ENCODE measurements at places on chromosomes 3 and 15.

DNA sequence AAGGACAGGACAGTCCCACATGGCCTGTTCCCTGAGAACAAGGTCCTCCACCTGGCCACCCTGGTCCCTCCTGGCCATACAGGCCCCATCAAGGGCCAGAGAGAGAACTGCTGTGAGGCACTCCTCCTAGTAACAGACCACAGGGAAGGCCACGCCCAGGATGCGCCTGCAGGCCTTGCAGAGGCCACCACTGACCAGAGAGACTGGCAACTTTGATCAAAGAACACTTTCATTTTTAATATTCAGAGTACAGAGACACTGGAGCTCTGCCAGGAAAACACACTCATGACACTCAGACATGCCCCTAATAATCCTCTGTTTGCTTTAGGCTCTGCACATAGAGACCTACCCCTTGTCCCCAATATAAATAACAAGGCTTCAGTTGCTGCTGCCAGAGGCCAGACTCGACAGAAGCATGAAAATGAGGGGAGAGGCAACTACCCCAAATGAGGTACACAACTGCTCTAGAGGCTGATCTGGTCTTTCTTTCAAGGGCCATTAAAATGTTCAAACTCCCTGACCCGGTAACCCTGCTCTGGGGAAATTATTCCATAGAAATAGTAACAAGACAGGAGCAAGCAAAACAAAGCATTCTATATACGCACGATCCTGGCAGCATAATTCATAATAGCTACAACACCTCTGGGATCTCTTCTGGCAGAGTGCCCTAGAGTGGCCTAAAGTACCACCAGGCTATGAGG lies 44.8 kb downstream of the CCDC12 start:
- DNase-seq = peak; percentile 37

- DNase-seq = no peak
These were observed 254.2 kb downstream of the FEZF2 start for GRCh38 chr3:62119139-62119538.

GRCh38 chr15:40469776-40470390 lies 901 bp upstream of the CHST14 start:
- no peak for DNase-seq

- no peak for DNase-seq
These were observed 569.8 kb downstream of the RBMS3 start for GRCh38 chr3:29850641-29851040.

DNA sequence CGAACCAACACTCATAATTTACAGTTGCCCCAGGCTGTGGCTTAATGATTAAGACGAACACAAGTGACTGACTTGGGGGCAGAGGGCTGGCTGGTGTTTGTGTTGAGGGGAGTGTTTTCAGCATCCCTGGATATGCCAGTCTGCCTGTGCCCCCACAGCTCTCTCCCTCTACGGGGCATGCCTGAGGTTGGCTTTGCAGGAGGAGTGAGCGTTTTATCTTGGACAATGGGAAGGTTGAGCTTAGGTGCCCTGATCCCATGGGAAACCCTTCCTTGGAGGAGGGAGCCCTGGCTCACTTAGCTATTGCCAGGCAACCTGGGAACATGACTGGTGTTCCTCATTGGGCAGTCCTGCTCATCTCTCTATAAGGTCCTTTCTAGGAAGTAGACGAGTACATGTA lies 17.6 kb downstream of the FAM107A start:
- DNase-seq = no peak

GRCh38 chr3:190436331-190436730 lies 13.4 kb downstream of the TMEM207 start:
- no peak for DNase-seq

DNA sequence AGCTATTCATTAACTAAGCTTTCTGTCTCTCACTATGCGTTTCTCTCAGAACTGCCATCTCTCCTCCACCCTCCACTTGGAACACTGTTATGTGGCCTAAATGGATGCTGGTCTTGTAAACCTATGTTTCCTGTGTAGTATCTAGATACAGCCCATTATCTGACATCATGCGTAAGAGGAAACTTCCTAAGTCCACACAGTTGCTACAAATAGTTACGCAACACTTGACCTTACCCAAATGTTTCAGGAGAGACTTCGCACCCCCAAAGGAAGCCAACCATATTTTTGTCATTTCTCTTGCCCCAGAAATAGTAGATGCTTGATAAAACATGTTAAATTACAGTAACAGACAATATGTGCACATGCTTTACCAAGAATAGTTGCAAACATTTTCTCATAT lies 87.2 kb upstream of the TPRG1 start:
- DNase-seq = no peak

DNA sequence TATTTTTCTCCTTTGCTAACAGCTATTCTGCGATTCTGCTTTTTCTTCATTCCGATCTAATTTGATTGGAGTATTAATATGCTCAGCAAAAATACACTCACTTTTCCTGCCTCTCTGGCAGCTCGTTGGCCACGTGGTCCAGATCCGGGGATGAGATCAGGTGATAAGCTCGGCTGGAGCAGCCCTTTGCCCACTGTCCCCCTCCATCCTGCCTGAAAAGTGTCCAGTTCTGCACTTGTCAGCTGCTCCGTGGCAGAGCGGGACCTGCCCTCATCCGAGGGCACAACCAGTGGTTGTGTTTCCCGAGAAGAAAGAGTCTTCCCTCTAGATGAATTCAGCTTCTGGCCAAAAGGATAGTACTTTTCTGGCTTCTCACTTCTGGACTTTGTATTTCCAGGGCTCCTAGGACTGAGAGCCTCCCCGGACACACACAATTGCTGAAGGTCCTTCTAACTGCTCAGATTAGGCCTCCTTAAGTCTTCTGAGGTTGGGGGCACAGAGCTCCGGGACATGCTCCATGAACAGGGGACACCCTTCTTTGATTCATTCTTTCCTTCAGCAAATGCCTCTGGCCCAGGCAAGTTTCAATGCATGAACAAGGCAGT lies 103.9 kb upstream of the ALDH1A3 start:
- DNase-seq = no peak

- no peak for DNase-seq
These were observed 305.7 kb downstream of the RPLP1 start for GRCh38 chr15:69758291-69758771.

- no peak for DNase-seq
These were observed 105.4 kb upstream of the ANKRD28 start for GRCh38 chr3:15903164-15903563.

DNA sequence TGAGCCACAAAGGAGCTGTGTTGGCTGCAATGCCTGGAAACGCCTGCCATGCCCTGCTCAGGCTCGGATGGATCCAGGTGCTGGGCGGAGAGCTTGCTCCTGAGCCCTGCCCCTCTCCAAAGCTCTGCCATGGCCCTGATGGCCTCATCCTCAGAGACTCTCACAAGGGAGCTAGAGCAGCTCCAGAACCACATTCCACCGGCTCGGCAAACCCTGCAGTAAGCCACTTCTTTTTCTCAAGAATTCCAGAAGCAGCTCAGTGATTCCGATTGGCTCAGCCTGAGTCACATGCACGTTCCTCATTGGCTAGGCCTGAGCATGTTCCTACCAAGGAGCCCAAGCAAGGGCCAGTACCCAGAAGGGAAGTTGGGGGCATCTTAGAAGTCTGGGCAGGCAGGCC lies 24.8 kb downstream of the TPRA1 start:
- DNase-seq = no peak

DNA sequence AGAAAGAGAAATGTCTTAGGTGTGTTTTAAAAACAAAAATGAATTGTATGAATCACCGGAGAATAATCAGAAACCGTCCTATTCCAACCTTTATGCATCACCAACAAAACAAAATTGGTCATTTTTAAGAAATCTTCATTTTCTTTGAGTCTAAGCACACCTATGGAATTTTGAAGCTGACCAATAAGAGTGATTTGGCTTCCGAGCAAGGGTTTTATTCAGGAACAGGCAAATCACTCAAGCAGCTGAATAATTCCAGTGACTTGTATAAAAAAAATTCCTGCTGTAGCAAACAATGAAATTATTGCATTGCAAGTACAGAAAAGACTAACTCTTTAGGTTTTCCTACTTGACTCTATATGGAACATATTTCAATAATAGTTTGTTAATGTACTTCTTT lies 83.8 kb upstream of the FNDC3B start:
- no peak for DNase-seq

GRCh38 chr3:127761441-127761801 lies 60.9 kb downstream of the MGLL start:
- no peak for DNase-seq

DNA sequence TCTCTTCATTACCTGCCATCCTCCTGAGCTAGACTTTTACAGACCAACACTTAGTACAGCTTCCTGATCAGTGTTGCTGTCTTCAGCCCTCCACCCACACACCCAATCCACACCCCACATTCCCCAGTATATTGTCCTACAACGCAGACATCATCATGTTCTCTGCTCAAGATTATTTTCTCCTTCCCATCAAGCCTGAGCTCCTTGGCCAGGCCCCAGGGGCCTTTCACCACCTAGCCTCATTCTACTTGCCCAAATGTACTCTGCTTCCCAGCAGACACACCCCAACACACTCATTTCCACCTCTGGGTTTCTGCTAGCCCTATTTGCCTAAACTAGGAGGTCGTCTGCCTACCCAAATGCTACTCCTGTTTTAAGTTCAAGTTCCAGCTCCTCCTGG lies 37.0 kb downstream of the DAPK2 start:
- DNase-seq = no peak

DNA sequence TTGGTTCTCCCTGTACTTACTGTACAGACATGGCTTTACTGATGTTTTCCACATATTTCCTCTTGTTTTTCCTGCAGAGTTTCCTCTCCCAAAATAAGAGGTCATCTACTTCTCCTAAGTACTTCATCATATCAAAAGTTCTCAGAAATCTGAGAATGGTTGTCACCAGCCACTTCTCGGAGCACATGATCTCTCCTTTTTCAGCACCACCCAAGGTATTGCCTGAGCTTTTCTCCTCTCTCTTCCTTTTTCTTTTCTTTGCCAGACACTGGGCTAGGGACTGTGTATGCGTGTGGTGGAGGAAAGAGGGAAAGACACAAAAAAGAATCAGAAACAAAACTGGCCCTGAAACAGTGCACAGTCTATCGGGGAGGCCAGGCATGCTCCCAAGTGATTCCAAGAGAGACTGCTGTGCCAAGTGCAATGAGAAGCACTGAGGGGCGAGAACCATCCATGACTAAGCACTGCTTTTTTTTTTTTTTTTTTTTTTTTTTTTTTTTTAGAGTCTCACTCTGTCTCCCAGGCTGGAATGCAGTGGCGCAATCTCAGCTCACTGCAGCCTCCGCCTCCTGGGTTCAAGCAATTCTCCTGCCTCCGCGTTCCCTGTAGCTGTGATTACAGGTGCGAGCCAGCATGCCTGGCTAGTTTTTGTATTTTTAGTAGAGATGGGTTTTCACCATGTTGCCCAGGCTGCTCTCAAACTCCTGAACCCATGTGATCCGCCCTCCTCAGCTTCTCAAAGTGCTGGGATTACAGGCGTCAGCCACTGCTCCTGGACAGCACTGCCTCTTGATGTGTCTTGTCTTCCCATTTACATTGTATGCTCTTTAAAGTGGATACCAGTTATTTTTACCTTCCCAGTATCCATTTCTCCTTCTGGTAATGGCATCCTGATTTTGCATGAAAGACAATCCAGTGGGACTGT lies 194.0 kb upstream of the FEZF2 start:
- DNase-seq = no peak

- no peak for DNase-seq
These were observed 16.0 kb upstream of the MRPS22 start for GRCh38 chr3:139327861-139328260.

- DNase-seq = no peak
These were observed 701.8 kb upstream of the CFAP20DC start for GRCh38 chr3:59751606-59752005.

GRCh38 chr3:46712191-46713049 lies 5.2 kb downstream of the PRSS50 start:
- no peak for DNase-seq

GRCh38 chr15:89107984-89108383 lies 19.7 kb downstream of the ABHD2 start:
- no peak for DNase-seq

GRCh38 chr3:186368176-186368575 lies 6.1 kb upstream of the DGKG start:
- no peak for DNase-seq

DNA sequence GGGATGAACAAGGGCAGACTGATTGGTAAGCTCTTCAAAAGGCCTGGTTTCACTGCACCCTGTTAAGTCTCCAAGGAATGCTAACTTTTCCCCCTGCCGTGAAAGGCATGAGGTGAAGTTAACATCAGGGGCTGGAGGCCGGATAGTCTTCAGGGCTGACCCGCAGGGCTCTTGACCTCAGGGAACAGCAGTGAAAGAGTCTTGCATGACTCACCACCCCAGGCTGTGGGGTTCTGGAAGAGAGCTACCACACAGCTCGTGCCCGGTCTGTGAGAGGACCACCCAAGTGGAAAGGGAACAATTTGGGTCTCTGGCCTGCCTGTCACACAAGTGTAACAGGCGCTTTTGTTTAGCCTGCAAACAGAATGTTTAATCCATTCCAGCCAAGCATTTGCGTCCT lies 504.9 kb downstream of the EDEM1 start:
- no peak for DNase-seq

- DNase-seq = no peak
These were observed 192.6 kb upstream of the MBNL1 start for GRCh38 chr3:152076148-152076547.

DNA sequence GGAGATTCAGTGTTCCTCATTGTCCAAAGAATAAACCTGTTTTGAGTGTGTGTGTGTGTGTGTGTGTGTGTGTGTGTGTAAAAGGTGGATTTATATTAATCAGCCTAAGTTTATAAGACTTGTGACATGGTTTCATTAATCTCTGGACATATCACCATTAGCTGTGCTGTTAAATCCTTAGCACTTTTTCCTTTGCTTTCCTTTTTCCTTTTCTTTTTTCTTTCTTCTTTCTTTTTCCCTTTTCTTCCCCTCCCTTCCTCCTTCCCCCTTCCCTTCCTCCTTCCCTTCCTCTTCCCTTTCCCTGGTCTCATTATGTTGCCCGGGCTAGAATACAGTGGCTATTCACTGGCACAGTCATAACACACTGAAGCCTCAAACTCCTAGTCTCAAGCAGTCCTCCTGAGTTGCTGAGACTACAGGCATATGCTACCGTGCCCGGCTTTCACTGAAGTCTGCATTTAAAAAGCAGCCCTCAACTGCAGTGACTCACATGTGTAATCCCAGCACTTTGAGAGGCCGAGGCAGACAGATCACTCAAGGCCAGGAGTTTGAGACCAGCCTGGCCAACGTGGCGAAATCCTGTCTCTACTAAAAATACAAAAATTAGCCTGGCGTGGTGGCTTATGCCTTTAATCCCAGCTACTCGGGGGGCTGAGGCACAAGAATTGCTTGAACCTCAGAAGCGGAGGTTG lies 28.6 kb upstream of the ITPKA start:
- no peak for DNase-seq

DNA sequence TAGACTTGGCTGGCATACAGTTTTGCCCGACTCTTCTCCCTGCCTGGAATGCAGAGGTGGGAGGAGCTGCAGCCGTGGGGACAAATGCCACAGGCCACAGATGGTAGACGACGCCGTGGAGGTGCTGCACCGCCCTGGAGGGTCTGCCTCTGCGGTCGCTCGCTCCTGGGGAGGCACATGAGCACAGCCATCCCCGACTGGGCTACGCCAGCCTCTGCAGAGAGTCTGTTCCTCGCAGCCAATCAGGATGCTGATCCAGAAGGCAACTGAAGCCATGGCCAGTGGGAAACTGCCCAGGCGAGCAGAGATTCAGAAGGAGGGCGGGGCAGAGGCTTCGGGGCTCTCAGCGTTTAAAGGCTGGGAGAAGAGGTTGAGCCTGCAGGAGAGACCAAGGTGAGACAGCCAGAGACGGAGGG lies 11.9 kb upstream of the LRRC15 start:
- no peak for DNase-seq

Measured in eye (tissue), 1 donor.